ENCODE measurements at places on chromosomes 3 and 15. TPM values are rescaled to one million over a fixed set of nuclear protein-coding genes. Genes with fewer than 3 reads are reported as not detected.

THRB gene
- total RNA-seq = not detected

DNA sequence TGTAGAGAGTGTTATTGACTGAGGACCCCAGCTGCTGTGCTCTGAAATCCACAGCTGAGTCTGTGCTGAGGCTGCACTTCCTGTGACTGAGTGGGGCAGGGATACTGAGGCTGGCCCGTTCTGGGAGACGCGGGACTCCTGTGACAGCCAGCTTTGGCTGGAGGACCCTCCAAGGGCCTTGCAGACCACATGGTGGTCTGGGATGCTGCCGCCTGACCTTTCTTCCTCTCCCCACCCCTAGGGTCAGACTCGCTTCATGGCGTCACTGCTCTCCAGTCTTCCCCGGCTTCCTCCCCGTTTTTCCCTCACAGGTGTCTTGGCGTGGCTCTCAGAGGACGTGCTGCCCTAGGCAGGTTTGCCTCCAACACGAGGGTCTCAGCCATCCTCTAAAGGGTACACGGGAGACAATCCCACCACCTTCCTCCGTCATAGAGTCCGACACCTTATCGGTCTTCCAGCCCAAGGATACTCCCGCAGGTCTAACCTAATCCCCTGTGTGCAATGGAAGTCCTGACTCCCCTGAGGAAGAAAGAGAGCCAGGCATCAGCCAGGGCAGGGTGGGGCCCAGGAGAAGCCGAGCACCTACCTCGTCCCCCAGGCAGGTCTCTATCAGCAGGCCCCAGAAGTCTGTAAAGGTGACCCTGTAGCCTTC lies 19.9 kb upstream of the EHD4 start:
- DNase-seq = no peak
- no peaks in the 10 kb centered on the region for H3K4me1 ChIP-seq
- H3K36me3 ChIP-seq = no peaks in the 10 kb centered on the region
- H3K27me3 ChIP-seq = peaks cover 3% of the 10 kb centered on the region
- H3K4me3 ChIP-seq = no peak overlapping the region

RGMA gene
- 0.69 TPM for total RNA-seq

NBEAL2 gene
- 85.0 TPM for total RNA-seq

DNA sequence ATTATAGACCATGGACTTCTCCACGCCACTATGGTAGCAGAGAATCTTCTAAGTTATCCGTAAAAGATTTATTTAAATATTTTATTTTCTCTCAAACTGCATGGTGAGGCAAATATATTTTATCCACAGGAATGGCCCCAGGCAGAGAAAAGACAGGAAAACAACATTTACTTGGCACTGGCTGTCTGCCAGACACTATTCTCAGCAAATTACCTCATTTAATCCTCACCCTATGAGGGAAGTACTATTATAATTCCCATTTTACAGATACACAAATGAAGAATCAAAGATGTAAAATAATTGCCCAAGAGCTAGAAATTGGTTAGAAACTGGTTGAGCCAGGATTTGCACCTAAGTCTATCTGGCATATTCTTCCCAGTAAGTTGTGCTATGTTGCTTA lies 361.4 kb upstream of the IL12A start:
- no peak overlapping the region for H3K4me3 ChIP-seq
- no peaks in the 10 kb centered on the region for H3K27me3 ChIP-seq
- H3K36me3 ChIP-seq = no peaks in the 10 kb centered on the region
- no peak for DNase-seq
